ENCODE measurements at places on chromosomes 13 and 19. TPM values are rescaled to one million over a fixed set of nuclear protein-coding genes. Genes with fewer than 3 reads are reported as not detected.

GRCh38 chr19:9782338-9782737 is 13.8 kb upstream of the ZNF846 start:
- no peaks in the 10 kb centered on the region for H3K36me3 ChIP-seq
- no peak overlapping the region for H3K4me3 ChIP-seq
- no peak overlapping the region for H3K27ac ChIP-seq
- DNase-seq = no peak
- H3K4me1 ChIP-seq = peaks cover 23% of the 10 kb centered on the region
- no peaks in the 10 kb centered on the region for H3K27me3 ChIP-seq

The GDF15 gene
- 146 TPM for total RNA-seq

DNA sequence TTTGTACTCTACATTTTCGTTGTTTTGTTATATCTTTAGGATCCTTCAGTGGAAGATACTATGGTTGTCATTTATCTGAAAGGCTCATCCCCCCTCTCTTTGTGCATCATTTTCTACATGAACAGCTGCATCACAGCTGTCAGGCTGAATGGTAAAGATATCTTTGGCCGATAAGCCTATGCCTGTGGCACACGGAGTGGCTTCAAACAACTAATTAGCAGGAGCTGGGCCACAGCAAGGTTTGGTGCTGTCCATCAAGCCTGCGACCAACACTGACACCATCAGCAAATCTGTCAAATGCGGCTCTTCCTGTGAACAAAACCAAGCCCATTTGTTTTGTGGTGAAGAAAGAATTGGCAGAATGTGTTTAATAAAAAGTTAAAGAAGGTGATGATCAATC is 334.4 kb downstream of the PCDH9 start:
- no peaks in the 10 kb centered on the region for H3K4me1 ChIP-seq
- DNase-seq = no peak
- no peaks in the 10 kb centered on the region for H3K36me3 ChIP-seq

The ZNF69 gene
- total RNA-seq = 35.5 TPM

DNA sequence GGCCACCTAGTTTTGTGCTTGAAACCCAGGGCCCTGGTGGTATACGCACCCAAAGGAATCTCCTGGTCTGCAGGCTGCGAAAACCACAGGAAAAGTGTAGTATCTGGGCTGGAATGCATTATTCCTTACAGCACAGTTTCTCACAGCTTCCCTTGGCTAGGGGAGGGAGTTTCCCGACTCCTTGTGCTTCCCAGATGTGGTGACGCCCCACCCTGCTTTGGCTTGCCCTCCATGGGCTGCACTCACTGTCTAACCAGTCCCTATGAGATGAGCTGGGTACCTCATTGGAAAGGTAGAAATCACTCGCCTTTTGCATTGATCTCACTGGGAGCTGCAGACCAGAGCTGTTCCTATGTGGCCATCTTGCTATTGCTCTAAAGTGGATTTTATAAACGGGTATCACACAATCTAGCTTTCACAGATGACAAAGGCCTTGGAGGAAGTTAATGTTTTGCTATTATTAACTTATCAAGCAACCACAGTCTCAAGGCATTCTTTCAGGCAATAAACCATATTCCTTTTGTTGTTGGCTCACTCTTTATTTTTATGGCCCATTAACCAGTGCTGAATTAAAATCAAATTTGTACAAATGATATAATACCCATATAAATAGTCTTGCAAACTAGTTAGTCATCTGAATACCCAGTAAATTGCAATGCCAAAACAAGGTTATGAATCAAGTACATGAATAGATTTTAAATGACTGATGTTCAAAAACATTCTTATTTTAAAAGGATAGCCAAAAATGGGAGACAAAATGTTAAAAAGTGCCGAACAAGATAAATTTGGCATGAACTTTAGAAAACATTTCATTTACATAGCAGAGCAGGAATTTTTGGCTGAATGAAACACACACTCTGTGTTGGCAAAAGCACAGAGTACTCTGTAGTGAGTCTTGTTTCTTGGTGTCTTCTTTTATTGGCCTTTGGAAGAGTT is 475.4 kb upstream of the ARGLU1 start:
- H3K4me3 ChIP-seq = no peak overlapping the region
- no peak for DNase-seq
- H3K4me1 ChIP-seq = no peaks in the 10 kb centered on the region
- no peaks in the 10 kb centered on the region for H3K36me3 ChIP-seq

GRCh38 chr19:48964205-48965039 is 687 bp upstream of the FTL start:
- peak overlapping the region; percentile 100 for H3K27ac ChIP-seq
- peaks cover 3% of the 10 kb centered on the region for H3K36me3 ChIP-seq
- DNase-seq = peak; percentile 34
- H3K4me1 ChIP-seq = peaks cover 57% of the 10 kb centered on the region

The PCDH17 gene
- total RNA-seq = not detected

GRCh38 chr13:55493297-55493696 is 1647.4 kb upstream of the PRR20A start:
- no peak overlapping the region for H3K4me3 ChIP-seq
- H3K27me3 ChIP-seq = no peaks in the 10 kb centered on the region
- H3K4me1 ChIP-seq = no peaks in the 10 kb centered on the region
- DNase-seq = no peak

DNA sequence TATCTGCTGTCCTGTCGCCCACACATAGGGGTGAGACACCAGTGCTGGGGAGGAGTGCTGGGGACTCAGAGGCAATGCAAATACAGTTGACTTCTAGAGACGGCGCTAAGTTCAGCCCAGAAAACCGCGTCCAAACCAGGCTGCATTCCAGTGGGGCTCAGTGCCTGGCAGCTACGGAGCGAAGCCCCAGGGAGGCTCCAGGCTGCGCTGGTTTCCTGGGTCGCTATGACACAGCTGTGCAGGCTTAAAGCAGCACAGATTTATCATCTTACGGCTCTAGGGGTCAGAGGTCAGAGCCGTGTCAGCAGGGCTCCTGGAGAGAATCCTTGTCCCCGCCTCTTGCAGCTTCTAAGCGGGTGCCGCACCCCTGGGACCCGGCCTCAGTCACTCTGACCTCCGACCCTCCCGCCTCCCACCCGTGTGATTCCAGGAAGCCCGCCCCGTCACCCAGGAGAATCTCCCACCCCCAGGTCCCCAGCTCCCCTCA is 61.6 kb downstream of the ANKRD10 start:
- no peaks in the 10 kb centered on the region for H3K36me3 ChIP-seq
- no peak overlapping the region for H3K27ac ChIP-seq
- no peaks in the 10 kb centered on the region for H3K4me1 ChIP-seq
- DNase-seq = no peak
- no peak overlapping the region for H3K4me3 ChIP-seq
- H3K27me3 ChIP-seq = peaks cover 29% of the 10 kb centered on the region

The FGF22 gene
- total RNA-seq = not detected

The ZNF578 gene
- not detected for total RNA-seq

- H3K27ac ChIP-seq = no peak within 1 kb of the TSS
- no peak within 1 kb of the TSS for H3K4me3 ChIP-seq
- H3K4me1 ChIP-seq = peaks cover 9% of the 10 kb centered on the region
- no peaks in the 10 kb centered on the region for H3K36me3 ChIP-seq
- DNase-seq = no peak
Observed at GRCh38 chr19:41575998-41576397, at the start of gene CEACAM21. Gene CEACAM21 (plus strand): TSS chr19:41576166. CDS start chr19:41576275, 109 bp downstream.
